ENCODE measurements at places on chromosomes 6 and 20. TPM values are rescaled to one million over a fixed set of nuclear protein-coding genes. Genes with fewer than 3 reads are reported as not detected.
A peak's percentile ranks its signal among the peaks of the same experiment; 100 is the strongest.

DNA sequence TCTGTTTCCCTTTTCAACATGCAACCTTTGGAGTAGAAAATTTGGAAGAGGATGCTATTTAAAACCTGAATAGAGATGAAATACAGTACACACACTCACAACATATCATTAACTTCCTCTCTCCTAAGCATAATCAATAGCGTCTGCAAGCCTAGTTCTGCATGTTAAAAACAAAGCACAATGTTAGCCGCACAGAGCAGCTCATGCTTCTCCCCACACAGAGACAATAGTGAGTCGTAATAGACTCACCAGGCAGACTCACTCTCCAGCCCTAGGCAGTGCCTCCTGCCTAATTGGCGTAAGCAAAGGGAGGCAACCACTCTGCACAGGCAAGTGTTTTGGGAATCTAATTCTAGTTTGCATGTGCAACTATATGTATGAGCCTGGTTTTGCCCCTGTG is 45.8 kb upstream of the ARID1B start:
- DNase-seq: no peak

DNA sequence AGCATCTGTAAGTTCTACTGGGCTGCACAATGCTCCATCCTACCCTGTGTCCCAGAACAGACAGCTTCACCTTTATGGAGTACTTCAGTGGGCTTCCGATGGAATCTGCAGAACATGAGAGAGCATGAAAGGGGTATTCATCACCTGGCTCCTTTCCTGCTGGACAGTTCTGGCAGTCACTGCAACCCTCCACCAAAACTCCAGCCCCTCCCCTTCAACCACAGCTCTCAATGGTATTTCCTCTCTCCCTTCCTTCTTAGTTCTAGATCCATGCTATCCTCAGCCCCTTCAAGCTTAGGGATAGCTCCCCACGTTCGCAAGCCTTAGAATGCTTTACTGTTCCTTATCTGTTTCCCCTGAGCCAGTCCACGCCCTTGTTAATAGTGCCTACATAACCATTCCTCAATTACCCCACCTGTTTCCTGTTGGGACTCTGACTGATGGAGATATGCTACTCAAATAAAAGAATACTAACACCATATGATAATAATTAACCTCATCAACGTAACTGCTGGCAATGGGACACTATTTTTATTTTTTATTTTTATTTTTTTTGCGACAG is 26.8 kb downstream of the TRAM2 start:
- DNase-seq: no peak

RGS17 gene
- 1.0 TPM for total RNA-seq

GRCh38 chr6:17066610-17067009 is 35.2 kb upstream of the STMND1 start:
- DNase-seq: no peak

DNA sequence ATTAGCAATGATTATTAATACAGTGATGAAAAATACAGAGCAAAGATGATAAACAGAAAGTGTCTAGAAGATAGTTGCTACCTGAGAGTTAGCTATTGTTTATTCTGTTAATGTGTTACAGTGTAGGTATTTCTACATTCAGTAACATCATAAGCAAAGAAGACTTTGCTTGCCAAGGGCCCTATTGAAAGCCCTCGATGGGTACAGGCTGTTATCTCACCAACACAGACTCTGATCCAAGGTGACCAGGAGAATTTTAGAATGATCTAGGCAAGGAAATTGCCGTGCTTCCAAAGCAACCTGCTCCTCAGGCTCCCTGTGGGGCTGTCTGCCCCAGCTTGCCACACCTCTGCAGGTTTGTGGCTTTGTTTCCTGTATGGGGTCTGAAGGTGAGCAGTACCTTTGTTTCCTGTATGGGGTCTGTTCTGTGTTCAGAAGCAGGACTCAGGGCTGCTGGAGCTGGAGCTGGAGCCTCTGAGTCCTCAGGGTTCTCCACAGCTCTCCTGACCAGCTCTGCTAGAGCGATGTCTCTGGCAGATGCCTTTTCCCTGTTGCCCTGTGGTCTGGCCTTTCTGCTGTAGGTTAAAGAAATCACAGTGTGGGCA is 32.5 kb downstream of the PHACTR3 start:
- DNase-seq: no peak

TNXB gene
- total RNA-seq: 214 TPM

GPR6 gene
- 0.41 TPM for total RNA-seq

DNA sequence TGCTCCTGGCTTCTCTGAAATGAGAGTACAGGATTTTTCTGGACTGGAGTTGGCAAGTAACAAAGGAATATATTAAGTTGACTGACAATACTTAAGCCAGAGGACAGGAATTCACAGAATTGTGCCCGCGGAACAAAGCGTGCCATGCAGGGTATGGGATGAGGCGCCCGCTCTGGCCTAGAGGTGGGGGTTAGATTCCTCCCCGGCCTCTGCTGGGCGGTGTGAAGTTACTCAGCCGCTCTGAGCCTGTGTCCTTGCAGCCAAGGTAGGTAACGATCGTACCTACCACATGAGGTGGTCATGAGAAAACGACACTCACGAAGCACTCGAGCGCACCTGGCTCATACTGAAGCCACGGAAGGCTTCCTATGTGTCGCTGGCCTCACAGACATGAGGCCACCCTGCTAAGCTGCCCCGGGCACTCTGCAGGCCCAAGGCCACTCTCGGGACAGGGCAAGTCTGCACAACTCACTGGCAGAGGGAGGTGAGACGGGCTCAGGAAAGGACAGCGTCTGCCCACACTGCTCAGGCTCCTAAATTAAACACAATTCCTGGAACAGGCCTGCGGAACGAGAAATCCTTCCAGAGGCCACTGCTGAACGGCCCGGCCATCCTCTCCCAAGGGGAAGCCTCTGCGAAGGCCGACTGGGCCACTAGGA is 70.8 kb downstream of the PSMG4 start:
- no peak for DNase-seq

DNA sequence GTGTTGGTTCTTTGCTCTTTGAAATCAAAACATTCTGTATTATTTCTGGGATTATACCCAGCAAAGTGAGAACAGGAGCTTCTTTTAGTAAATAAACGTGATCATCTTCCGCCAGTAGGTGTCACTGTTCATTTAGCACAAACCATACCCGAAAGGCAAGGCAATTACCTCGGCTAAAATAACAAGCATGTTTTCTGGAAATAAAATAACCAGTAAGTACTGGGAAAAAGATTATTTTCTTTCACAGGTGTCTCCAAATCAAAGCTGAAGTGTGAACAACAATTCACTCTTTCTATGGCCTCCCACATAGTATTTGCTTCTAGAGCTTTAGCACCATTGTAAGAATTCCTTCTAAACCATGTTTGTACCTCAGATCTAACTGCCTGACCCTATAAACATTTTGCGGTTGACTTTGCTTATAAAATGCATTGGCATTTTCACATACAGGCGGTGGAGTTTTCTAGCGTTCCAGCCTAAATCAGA is 144.6 kb upstream of the AGPAT4 start:
- DNase-seq: peak; percentile 96

GRCh38 chr20:6028818-6029217 is 25.0 kb downstream of the LRRN4 start:
- DNase-seq: no peak

GRCh38 chr6:151330130-151330696 is 61.1 kb downstream of the ZBTB2 start:
- DNase-seq: peak; percentile 78

ZSWIM3 gene
- total RNA-seq: 5.2 TPM

GRCh38 chr6:88614316-88614877 is 349.0 kb downstream of the RNGTT start:
- DNase-seq: no peak

GRCh38 chr6:8174571-8174970 is 72.2 kb upstream of the EEF1E1 start:
- DNase-seq: no peak

DNA sequence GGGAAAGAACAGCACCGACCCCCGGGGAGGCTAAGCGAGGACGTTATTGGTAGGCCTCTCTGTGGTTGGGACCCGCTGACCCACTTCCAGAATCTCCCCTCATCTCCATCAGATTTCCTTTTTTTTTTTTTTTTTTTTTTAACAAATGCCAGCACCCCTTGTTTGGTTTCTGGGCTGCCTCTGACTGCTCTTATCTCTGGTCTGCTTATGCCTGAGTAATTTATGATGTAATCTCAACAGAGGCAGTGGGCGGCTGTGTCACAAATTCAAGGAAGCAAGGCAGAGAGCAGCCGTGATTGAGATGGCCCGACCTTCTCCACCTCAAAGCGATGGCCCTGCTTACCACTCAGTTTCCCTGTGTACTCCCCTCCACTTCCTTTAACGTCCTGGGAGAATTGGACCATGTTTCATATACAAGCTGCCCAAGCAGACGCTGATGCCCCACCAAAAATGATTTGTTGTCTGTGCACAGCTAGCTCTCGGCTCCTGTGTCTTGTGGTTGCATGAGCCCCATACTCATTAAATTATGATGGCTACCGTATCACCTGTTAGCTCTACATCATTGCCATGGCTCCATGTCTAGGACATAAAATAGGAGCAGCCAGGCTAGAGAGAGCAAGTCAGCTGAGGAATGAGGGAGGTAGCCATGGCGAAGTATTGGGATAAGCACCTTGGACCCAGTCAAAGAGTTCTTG is 98.1 kb downstream of the ZNF217 start:
- no peak for DNase-seq

ERVFRD-1 gene
- 0.10 TPM for total RNA-seq

GRCh38 chr6:90691823-90692222 is 105.0 kb upstream of the MAP3K7 start:
- no peak for DNase-seq

ZNF335 gene
- 14.4 TPM for total RNA-seq

- peak; percentile 45 for DNase-seq
Observed at GRCh38 chr6:168858926-168859325, 394.7 kb downstream of the THBS2 start.

GRCh38 chr6:116313101-116313776 is 33.5 kb upstream of the TSPYL1 start:
- no peak for DNase-seq

DNA sequence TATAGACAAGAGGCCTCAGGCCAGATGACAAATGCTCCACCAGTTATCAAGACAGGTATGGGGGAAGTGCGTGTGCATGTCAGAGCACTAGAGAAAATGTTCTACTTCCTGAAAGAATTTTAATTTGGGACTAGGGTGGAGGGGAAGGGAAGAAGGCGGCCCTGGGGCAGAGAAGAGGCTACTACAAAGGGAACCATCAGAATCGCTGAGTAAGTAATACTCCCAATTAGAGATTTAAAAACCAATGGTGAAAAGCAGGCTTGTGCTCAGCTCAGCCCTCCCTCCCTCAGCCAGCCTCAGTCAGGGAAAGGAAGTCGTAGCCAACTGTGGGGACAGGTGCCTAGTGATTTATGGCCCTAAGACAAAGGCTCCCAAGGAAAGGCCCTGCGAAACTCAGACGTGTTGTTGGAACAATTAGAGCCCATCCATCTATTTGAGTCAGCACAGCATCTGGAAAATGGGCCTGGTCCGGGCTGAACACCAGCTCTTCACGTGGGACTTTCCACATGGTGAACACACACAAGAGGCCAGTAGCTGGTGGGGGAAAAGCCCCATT is 15.0 kb upstream of the MAFB start:
- DNase-seq: no peak

IL22RA2 gene
- not detected for total RNA-seq

GRCh38 chr6:62528894-62529526 is 243.0 kb upstream of the KHDRBS2 start:
- DNase-seq: no peak

GRCh38 chr6:15113587-15113986 is 132.3 kb upstream of the JARID2 start:
- no peak for DNase-seq

- no peak for DNase-seq
Observed at GRCh38 chr6:70051197-70052124, 185.1 kb downstream of the COL19A1 start.

ZSCAN31 gene
- total RNA-seq: 14.3 TPM

BMP2 gene
- 11.8 TPM for total RNA-seq

DNA sequence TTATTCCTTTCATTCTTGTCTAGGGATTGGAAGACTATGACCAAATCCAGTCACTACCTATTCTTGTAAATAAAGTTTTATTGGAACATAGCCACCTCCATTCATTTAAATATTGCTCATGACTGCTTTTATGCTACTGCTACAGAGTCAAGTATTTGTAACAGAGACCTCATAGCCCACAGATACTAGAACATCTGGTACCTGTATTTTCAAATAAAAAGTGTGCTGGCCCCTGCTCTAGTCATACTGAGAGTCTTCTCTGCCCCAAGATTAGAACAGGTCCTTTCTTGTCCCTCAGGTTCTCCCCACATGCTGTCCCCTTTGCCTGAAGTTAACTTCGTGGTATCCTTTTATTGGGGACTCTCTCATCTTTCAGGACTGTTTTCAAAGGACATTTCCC is 422.3 kb downstream of the CBLN4 start:
- no peak for DNase-seq

DNA sequence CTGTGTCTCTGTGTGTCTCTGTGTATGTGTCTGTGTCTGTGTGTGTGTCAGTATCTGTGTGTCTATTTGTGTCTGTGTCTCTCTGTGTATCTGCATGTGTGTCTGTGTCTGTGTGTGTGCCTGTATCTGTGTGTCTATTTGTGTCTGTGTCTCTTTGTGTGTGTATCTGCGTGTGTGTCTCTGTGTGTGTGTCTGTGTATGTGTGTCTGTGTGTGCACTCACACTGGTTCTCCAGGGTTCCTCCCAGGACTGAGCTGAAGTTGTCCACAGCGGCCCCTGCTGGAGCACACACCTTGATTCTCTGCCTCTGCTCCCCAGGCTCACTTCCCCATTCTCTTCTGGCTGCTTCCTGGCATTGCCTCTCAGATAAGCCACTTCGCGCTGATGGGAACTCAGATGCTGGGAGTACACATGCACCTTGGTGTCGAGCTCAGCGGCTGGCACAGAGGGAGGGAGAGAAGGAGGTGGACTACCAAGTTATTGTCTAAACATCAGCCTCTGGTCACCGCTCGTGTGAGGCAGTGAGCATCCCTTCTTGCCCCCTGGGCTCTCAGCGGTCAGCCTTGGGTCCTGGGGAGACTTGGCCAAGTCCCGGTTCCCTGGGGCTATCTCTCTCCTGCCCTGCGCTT is 104.9 kb upstream of the NXT1 start:
- peak; percentile 63 for DNase-seq

- DNase-seq: no peak
Observed at GRCh38 chr6:84553527-84553926, 210.9 kb downstream of the TBX18 start.

DNA sequence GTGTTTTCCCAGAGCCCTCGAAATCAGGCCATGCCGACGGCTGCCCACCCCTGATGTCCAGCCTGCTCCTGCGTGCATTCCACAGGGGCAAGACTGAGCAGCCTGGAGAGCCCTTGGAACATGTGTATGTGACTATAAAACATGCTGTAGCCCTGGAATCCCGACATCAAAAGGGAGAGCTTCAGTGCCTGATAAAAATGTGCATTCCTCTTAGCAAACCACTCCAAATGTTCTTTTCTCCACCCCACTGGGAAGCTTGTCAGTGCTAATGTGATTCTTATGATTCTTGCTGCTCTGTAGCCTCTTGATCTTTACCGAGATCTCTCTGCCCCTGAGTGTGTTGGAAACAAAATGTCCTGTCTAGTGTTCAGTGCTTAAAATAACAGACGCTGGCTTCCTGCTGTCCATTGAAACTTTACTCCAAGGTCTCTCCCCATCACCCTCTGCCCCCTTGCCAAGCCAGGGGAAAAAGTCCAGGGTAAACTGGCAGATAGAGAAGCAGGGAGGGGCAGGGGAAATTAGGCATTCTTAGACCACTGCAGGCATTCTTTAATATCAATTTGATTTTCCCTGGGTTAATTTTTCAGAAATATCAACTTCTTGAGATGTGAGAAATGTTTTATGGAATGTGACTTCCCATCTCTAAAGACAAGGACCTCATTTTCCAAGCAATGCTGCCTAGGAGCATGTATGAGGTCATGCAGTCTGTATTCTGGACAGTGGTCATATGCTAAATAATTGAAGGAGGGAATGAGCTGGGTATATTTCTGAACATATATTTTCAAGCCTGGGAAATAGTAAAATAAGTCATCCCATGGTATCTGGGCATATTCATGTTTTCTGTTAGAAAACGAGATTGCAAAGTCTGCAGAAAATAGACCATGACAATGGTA is 73.8 kb upstream of the ISM1 start:
- DNase-seq: no peak

All from tongue (tissue), 3 donors.